ENCODE measurements at places on chromosomes 12 and 14.

DNA sequence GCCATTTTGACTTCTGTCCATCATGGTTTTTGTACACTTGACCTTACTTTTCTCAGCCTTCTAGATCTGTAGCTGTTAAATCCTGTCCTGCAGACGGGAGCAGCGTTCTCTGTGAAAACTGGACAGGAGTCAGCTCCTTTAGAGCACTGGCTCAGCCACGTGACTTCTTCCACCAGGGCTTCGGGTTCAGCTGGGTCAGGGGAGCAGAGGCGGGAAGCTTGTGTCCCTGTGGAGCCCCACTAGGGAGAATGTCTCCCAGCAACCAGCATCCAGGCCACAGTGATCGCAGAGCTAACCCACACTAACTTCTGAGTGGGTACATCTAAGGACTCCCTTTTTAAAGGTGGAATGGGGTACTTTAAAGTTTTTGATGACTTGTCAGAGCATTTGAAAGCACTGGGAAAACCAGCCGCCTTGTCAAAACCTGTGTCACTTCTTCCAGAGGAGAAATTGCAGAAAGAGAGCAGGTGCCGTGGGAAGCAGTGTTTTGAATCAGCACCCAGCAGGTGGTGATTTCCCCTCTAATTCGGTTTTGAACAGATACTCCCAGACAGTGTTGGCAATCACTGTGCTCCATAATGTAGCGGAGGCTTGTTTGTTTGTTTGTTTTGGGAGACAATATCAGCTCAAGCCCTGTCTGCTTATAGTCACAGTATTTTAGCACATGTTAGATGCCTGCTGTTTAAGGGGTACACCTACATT, 17.9 kb downstream of the DERA start:
- DNase-seq = no peak

GRCh38 chr12:97560350-97560749, 97.7 kb downstream of the RMST start:
- no peak for DNase-seq

DNA sequence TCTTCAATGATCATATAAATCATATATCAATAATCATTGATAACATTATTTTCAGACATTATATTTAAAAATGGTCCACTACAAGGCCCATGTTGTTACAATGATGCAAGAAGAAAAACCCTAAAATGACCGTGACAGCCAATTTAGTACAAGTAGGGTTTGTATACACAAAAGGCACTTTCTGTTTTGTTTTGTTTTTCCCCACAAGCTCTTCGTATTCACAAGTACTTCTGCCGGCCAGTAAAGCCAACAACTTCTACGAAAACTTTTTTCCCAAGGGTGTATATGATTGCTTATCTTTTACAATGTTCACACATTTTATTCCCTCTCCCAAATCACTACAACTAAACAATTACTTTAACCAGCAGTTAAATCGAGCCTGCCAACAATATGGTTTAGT, 9.6 kb downstream of the PTPRB start:
- DNase-seq = no peak

DNA sequence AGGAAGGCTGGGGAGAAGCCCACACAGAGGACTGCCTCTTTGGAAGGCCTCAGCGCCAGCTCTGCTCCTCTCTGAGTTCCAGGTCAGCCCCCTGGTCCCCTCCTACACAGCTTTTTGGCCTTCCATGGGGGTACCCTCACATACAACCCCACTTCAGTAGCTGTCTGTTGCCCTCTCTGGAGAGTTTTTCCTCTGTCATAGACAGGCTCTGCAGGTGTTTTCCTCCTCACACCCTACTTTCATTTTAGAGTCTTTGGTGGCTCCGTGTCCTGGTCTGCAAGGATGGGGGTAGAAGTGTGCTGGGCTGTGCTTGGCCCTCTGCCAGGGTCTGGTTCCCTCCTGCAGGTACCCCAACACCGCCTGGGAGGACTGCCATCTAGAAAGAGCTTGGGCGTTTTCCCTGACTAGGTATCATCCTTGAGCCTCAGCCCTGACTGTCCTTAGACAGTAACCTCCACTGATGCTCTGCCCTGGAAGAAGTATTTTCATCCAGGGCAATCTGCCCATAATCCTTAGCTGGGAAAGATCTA, 15.1 kb downstream of the ZDHHC22 start:
- no peak for DNase-seq

GRCh38 chr14:21631084-21631483, 3.7 kb downstream of the OR10G2 start:
- DNase-seq = no peak

GRCh38 chr14:95511687-95512086, 4.8 kb downstream of the SYNE3 start:
- DNase-seq = no peak

- no peak for DNase-seq
These were observed 10.8 kb downstream of the BMAL2 start for GRCh38 chr12:27343255-27344000.

GRCh38 chr14:30958555-30959407, 66.7 kb upstream of the AP4S1 start:
- no peak for DNase-seq

DNA sequence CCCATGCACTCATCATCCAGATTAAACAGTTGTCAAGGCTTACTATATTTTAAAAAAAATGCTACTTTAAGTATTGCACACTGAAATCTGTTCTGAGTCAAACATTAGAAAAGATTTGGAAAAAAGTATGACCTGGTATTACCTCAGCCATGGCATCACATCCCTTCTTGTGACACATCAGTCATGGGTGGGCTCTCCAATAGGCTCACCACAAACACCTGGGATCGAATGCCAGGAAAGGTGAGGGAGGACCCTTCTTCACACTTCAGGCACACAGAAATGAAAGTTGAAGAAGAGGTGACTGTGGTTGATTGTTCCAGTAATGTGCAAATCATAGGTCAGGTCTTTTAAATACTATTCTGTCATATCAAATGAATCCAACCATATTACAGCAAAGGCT, 36.6 kb upstream of the GZMB start:
- DNase-seq = no peak

GRCh38 chr12:25677232-25677937, 124.3 kb upstream of the LMNTD1 start:
- DNase-seq = no peak

- no peak for DNase-seq
These were observed 3.2 kb downstream of the CORO1C start for GRCh38 chr12:108727868-108728735.

- DNase-seq = no peak
These were observed 52.2 kb downstream of the ATXN2 start for GRCh38 chr12:111546758-111547383.

DNA sequence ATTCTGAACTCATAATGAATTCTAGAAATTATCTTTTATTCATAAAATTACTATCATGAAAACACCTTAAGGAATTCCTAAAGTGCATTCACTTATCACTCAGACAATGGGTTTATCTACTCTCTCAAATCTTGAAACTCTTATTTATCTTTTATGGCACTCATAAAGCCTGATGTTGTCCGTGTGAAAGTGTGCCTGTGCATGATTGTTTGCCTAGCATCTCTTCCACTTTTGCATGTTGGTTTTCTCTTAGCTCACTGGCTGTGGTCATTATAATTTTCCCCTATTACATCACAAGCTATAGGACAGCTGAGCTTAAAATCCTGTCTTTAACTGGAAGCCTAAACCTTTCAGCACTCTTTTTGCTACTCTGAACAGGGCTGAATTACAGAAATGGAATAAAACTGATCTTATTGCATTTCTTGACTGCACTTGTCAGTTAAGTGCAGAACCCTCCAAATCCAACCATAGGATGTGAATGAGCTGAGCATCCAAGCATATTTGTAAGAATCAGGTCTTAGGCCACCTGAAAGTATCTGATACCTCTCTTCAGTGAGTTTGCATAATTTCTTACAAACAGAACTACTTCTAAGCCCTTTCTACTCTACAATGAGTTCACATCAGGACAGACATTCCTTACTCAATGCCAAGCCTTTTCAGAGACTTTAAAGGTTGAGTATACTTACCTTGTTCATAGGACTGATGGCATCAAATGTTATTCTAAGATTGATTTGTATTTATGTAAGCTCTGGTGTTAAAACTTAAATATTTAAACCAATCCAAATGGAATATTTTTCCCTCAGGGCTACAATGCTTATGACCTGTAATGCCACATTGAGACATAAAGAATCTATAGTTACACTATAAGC, 221.2 kb upstream of the KITLG start:
- DNase-seq = no peak

DNA sequence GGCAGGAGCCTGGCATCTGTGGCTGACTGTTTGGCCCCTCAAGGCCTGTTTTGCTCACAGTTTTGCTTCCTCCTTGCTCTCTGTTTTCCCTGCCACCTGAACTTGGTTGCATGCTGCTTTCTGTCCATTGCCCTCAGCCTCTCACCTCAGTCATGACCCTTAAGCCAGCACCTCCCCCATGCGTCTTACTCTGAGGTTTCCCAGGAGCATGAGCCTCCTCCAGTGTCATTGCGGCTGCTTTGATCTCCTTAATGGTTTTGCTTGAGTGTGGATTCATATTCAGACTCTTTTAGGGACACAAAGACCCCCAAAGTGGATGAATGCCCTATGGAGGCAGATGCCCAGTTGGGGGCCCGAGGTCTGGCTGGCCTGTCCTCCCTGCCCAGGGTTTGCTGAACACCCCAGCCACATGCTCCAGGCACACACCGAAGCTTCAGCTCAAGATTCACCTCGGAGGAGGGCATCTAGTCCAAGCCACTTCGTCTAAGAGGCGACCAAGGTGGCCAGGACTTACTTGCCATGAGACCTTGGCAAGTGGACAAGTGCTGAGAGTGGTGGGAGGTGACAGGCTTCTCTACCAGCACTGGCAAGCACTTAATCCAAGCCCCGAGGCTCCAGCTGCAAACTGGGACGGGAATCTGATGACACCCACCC, 95.4 kb upstream of the DIO3 start:
- DNase-seq = no peak

DNA sequence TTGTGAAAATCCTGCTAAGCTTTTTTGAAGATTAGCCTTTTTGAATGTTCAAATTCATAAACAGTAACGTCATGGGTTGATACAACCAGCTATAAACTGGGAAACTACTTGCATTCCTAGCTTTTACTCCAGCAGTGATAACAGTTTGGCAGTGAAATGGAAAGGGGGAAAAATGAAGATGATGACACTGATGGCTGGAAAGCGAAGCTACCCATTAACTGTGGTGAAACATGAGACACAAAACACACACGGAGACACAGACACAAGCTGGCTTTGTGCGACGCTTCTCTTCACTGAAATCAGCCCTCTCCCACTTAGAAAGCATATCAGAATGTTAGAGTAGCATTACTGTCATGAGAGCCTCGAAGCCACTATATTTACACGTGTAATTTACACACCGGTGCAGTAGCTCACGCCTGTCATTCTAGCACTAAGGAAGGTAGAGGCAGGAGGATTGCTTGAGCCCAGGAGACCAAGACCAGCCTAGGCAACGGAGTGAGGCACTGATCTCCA, 15.7 kb downstream of the VPS37B start:
- no peak for DNase-seq

DNA sequence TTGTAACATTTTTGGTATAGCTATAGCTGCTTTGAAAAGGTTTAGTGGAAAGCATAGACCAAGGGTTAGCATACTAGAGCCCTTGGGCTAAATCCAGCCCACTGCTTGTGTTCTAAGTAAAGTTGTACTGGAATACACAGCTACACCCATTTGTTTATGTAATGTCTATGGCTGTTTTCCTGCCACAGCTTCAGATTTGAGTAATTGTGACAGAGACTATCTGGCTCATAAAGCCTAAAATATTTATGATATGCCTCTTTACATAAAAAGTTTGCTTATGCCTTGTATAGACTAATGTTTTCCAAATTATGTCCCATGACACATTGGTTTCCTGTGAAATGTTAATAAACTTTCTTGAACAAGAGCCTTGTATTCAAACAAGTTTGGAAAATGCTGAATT, 234.8 kb upstream of the ATP2B1 start:
- DNase-seq = no peak

DNA sequence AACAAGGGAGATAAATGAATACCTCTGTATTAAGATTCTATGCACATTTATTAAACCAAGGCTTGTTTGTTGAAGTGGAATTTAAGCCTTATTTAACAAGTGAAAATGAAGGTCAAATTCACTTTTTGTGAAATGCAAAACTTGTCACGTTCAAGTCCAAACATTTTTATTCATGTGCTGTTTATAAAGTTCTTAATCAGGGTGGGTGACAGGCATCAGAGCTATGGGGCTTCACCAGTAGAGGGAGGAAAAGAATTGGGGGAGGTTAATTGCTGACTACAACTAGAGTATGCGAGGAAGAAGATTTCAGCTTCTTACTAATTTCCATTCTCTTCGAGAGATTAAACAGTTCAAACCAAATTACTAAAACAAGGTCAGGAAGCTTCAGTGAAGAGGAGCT, 9.7 kb downstream of the MOK start:
- DNase-seq = no peak
